ENCODE measurements at places on chromosomes 4 and X.

- no peak for DNase-seq
Measured at GRCh38 chr4:181971973-181972372, 271.2 kb upstream of the TENM3 start.

DNA sequence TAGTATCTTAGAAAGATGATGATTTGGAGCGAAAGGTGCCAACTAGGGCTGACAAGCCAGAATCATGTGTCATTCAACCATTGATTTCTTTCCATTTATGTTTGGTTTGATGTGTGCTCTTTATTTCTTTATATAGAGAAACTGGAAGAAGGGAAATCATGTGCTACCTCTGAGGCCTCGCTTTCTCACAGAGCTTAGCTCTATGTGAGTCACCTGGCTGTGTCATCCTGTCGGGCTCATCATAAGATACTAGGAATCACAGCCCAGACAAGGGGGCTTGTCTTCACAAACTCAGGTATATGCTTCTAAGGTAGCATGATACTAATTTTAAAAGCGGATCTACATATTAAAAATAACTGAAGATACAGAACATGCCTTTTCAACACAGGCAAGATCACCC is 81.7 kb upstream of the GPM6B start:
- no peak for DNase-seq

DNA sequence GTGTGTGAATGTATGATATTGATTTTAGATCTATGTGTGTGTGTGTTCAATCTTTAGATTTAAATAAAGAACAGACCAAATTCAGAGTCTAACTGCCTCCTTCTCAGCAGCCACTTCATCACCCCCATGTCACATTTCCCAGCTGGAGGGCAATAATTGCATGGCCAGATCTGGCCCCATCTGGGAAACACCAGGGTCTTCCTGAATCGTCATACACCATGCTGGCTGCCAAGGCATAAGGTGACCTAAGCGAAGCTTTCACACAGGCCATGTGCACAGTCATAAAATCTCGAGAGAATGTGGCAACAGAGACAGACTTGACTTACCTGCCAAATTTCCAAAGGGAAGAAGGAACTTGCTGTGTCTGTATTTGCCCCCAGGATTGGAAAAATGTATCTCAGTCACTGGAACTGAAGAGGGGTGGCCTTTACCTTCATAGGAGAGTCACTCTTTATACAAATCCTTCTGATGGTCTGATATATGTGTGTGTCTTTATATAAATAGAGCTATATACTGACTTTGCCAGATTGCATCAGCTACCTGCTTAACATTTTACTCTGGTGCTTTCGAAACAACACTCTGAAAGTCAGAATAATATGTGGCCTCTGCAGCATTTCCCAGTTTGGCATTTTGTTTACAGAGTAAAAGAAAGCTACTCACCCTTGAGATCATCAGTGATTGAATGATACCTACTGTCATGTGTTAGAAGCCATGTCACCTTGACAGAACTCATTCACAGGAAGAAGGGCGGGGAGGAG is at the start of gene PLAC1:
PLAC1 (minus strand) TSS at position 470 of the 758 bp plus-strand sequence. CDS start 91,789 bp downstream, outside the sequence.
- DNase-seq: no peak

GRCh38 chr4:3766785-3767569 is 792 bp downstream of the ADRA2C start:
- no peak for DNase-seq

DNA sequence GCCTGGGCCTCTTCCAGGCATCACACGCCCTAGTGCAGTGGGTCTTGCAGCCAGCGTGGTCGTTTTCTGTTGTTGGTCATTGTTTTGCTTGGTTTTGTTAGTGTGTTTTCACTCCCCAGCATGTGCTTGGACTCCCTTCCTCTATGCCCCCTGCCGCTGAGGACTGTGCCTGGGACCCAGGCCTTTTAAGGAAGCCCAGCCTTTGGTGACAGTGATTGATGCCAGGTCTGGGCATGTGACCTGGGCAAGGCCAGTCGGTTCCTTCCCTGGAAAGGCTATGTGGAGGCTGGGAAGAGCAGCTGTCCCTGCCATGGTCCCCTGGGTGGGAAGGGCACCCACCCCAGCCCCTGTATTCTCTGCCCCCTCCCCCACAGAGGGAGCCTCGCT is 8.8 kb upstream of the GRPEL1 start:
- no peak for DNase-seq

DNA sequence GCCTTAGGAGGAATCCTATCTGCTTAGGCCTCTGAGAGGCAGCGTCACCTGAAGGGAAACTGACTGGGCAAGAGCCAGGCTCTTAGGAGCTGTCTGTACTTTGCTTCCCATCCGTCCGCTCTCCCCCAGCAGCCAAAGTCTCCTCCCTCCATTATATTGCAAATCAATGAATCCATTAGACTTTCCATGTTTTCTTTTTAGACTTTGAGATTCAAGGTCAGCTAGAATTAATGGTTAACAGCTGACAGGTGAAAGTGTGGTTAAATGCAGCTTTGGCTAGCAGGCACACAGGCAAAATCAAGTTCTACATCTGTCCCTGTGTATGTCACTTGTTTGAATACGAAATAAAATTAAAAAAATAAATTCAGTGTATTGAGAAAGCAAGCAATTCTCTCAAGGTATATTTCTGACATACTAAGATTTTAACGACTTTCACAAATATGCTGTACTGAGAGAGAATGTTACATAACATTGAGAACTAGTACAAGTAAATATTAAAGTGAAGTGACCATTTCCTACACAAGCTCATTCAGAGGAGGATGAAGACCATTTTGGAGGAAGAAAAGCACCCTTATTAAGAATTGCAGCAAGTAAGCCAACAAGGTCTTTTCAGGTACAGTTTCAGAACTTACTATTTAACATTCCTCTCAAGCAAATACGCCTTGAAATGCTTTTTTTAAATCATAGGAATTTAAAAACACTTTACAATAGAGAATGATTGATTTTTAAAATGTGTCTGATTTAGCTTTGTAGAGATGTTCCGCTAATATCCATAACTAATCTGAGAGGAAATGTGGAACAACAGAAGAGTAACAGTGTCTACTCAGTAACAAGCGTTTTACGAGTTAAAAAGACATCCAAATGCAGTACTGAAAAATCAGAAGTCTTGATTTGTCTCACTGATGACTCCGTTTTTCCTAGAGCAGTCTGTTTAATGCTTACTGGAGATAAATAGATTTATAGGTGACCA is at the start of gene F11:
F11 (plus strand) TSS at position 507 of the 970 bp plus-strand sequence. CDS start 948 bp downstream, outside the sequence.
- DNase-seq: no peak

DNA sequence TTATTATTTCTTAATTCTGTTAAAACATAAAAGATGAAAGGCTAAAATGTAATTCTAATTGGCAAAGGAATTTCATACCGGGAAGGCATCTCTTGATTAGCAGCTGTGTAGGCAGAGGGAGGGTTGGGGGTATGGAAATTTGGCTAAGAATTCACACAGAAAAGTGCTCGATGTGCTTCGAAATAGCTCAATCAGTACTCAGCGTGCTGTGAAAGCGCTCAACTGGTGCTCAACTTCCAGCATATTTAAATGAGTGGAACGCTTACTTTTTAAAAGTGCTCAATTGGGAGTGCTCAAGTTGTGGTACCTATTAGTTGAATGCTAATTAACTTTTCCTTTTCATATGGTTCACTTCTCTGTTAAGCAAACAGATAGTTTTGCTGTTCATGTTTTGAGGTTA is 695.9 kb upstream of the ATOH1 start:
- no peak for DNase-seq

DNA sequence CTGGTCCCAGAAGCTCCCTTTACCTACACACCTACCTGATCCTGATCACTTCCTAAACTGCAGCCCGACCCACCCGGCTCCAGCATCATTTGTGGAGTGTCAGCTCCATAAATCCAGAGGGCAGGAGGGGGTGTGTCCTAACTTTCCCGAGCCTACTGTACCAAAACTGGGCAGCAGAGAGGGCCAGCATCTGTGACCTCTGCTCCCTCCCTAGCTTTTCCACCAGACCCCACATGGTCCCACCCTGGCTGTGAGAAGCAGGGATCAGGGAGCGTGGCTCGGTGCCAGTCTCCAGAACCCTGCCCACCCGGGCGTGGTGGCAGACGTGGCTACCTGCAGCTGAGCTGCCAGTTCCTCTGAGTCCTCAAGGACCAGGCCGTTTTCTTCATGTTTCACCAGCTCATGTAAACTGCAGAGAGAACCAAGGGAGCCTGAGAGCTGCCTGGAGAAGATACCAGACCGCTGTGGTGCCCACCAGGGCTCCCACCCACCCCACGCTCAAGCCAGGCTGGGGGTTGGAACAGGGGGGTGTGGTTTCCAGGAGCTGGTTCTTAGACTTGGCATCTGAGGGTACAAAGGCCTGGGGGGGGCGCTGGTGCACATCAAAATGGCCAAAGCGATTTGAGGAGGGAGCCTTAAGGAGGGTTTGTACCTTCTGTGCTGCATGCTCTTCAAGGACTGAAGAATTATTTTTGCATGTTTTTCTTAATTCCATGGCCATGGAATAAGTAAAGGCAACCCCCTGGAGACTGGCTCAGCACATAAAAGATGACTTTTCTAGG is 76.7 kb upstream of the DRD5 start:
- DNase-seq: no peak

GRCh38 chrX:41559235-41560052 is 112.3 kb downstream of the NYX start:
- no peak for DNase-seq
